ENCODE measurements at places on chromosomes 4 and X.
A peak's percentile ranks its signal among the peaks of the same experiment; 100 is the strongest.

DNA sequence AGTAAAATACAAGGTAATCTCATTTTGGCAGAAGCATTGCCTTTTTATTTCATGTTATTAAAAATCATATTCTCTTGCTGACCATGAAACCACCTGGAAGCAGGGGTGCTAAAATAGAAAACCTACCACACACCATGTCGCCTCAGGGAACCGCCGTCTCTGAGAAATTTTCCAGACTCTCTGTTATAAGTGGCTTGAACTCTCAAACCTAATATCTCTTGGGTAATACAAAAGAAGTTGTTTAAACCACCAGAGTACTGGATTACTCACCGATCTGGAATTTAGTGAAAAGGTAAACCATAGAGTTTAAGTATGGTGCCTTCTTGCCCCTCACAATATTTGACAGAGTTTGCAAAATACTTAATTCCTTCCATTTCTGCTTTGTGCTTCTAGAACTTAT, 27.7 kb downstream of the ENPP6 start:
- DNase-seq, result no peak

- DNase-seq, result no peak
Observed at GRCh38 chr4:6474053-6474568, 1.7 kb upstream of the PPP2R2C start.

DNA sequence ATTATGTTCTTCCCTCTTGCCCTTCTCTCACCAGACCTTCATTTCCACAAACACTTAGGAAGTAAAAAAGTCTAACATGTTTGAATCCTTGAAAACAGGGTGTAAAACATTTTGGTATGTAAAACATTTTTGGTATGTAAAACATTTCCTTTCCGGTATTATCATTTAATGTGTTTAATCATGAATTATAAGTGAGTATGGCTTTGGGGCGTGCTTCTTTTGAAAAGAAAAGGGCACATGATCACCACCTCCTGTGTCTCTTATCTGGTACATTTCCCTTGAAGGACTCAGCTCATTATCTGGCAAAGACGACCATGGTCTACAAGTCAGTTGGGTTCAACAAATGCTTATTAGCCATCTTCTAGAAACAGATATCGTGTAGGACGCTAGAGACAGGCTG, 283.6 kb downstream of the FRMPD4 start:
- no peak for DNase-seq

DNA sequence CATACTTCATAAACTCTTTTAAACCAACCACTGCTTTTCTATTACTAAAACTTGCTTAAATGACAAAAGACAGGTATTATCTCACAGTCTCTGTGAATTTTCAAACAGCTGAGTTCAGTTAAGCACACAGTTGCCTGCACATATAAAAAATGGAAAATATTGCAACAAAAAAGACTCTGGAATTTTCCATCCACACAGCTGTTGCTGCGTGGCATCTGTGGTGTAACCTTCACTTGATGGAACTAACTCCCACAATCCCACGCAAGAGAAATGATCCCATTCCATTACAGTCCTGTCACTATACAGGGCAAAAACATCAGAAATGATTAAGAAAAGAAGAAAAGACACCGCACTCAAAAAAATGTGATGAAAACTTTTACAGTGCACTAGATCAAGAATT, 149.8 kb upstream of the TBL1X start:
- DNase-seq, result no peak

GRCh38 chrX:118720058-118720707, 7.2 kb upstream of the IL13RA1 start:
- no peak for DNase-seq

DNA sequence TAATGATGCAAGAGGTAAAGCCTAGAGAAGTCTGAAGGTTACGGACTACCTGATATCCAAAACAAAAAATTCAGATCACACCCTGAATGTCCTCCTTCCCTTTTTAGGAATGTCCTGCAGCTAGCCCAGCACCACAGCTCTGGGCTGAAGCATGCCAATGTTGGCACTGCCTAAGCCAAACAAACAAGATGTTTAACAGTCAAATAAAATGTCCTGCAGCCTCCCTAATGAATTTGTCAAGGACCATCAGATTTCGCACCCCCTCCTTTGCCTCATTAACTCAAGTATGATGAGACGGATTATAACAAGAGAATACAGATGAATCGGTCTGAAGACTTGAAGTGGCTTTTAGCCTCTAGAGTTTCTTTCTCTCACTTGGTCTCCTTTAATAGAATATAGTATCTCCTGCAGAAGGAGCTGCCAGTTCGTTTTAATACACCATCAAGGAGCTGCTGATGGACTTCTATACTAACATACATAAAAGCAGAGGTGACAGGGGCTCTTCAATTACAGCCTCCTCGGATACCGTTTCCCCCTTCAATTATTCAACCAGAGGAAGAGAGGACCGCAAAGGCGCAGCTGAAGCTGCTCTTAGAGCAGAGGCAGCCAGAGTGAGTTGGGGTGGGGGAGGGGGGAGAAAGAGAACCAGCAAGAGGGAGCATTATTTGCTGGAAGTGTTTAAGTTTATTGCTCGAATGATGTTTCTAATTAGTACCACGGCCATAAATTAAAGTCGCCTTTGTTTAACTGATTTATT, 3.0 kb upstream of the MAB21L2 start:
- DNase-seq, result no peak

GRCh38 chr4:153962311-153963039, 173.6 kb upstream of the SFRP2 start:
- no peak for DNase-seq

- DNase-seq, result no peak
Observed at GRCh38 chr4:80927420-80927819, 103.1 kb upstream of the BMP3 start.

- no peak for DNase-seq
Observed at GRCh38 chrX:45557387-45557786, 356.7 kb upstream of the DIPK2B start.

DNA sequence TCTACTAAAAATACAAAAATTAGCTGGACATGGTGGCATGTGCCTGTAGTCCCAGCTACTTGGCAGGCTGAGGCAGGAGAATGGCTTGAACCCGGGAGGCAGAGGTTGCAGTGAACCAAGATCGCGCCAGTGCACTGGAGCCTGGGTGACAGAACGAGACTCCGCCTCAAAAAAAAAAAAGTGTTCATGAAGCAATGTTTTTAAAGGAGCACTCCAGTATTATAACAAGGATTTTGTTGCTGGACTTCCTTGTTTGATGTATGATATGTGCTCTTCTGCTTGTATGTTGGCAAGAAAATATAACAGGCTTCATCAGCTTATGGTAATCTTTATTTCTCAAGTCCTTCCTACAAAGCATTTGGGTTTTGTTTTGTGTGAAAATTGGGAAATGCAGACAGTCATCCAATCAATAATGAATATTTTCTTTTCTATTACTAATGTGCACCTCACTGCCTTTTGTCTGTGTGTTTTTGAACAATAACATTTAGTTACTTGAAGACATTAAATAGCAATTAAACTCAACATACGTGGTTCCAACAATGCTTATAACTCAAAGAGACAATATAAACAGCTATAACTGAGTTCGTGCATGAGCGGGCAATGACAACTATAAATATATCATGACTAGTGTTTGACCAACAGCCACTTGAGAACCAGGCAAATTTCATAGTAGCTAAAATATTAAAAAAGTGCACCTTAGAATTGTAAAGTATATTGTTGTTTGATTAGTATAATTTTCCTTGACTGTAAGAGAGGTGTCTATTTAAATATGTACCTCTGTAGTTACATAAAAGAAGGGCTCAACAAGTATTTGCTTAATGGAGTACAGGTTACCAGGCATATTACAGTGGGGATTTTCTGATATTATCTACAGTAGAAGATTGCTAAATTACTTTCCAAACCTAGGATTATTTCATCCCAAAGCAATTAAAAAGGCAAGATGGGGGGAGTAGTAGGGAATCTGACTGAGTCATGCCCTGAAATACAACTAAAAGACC, 210.7 kb downstream of the PPP3CA start:
- DNase-seq, result no peak

- no peak for DNase-seq
Observed at GRCh38 chr4:105944540-105944939, 49.3 kb downstream of the NPNT start.

DNA sequence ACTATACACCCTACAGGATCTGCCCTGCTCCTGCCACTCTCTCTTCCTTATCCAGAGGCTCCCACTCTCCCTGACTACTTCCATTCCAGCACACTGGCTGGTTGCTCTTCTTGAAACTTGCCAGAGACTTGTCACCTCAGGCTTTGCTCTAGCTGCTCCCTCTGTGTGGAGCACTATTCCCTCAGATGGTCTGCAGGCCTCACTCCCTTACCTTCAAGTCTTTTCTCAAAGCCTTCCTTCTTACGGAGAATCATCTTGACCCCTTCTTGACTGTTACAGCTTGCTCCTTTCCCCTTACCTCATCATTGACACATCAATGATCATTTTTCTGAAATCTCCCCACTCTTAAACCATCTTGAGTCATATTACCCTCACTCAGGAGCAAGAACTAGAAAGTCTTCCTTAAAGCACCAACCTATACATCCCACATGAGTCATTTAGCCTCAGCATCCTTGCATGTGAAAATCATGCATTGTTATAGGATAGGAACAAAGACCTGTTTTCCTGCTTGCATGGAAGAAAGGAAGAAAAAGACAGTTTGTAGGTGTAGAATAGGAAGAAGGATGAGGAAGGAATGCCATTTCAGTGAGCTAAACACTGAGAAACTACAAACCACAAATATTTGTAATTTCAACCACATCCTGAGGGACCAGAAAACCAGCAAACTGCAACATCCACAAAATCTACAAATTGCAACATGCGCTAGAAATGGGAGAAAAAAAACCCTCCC, 55.7 kb downstream of the ANTXR2 start:
- DNase-seq, result no peak

DNA sequence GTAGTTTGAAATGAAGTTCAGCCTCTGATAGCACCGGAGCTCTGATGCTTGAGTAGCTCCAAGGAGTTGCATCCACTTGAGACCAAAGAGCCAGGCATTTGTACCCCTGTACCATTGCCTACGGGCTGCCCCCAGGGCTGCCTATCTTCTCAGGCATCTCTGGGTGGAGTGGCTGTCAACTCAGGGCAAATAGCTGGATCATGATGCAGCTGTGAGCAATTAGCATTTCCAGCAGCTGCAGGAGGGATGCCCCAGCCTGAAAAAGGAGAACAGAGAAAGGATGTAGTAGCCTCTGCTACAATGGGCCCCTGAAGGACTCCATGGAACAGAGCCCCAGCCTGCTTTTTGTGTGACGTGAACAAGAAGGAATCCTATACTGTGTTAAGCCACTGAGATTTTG, 492.6 kb downstream of the BCOR start:
- DNase-seq, result no peak

DNA sequence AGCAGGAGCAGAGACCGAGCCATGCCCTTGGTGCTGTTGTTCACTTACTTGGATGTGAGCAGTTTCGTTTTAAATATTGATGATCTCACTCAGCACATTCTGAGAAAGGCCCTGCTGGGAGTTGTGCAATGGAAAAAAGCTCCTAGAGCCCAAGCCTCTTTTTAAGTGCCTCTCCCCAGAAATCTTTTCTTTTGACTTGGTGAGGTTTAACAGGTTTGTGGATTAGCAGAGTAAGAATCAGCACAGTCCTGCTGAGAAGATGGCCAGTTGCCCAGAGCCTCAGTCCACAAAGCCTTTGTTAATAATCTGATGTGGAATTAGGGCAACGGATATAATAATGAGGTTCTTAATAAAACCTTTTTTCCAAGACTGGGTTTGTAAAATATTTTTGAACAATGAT, 157.5 kb upstream of the ATP6AP2 start:
- DNase-seq, result no peak

GRCh38 chr4:8770518-8771257, 101.0 kb downstream of the HMX1 start:
- no peak for DNase-seq

GRCh38 chrX:17544821-17545220, 169.8 kb downstream of the NHS start:
- DNase-seq, result no peak

GRCh38 chr4:157045507-157046127, 30.3 kb upstream of the GLRB start:
- DNase-seq, result peak; percentile 30

- no peak for DNase-seq
Observed at GRCh38 chrX:42505016-42505415, 272.9 kb downstream of the PPP1R2C start.
